ENCODE measurements at places on chromosomes 13 and 19.

DNA sequence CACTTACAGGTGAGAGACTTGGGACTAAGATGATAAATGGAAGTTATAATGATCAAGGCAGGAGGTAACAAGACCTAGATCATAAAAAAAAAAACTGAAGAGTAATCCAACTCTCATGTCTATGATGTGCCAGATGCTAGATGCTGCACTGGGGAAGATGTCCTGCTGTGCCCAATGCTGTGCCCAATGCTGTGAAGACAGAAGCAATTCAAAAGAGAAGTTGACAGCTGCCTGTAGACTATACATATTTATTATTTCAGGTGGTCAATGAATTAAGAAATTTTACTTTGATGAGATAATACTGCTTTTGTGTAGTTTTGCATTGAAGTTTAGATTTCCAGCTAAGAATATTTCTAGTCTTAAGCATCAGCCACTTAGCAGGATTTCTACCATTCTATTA lies 21.5 kb downstream of the VWA8 start:
- DNase-seq, result no peak

DNA sequence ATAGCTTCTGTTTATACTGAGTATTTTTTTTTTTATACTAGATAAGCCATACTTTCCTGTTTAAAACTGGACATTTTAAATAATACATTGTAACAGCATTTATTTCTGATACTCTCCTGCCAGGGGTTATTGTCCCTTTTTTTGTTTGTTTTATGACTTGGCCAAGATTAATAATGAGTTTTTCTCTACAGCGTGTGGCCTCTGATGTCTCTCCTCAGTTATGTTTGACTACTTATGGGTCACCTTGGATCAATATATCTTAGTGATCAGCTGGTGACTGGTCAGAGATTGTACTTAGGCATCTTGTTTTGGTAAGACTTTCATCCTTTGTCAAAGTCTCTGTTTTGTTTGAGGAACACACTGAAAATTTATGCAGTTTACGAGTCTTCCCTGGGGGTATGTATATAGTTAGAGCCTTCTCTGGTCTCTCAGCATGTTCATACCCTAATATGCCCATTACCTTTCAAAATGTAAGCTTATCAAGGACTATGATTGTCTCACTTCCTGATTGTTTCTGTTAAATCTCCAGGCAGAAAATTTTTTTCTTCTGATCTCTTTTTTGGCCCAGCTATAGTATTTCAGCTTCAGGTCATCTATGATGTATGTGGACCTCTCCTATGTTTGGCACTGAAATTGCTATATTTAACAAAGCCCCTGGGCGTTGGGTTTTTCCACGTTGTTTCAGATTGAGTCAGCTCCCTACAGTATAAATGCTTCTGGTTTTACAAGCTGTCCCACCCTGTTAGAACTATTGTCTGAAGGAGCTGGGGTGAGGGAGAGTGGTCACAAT lies 87.9 kb downstream of the URI1 start:
- no peak for DNase-seq

DNA sequence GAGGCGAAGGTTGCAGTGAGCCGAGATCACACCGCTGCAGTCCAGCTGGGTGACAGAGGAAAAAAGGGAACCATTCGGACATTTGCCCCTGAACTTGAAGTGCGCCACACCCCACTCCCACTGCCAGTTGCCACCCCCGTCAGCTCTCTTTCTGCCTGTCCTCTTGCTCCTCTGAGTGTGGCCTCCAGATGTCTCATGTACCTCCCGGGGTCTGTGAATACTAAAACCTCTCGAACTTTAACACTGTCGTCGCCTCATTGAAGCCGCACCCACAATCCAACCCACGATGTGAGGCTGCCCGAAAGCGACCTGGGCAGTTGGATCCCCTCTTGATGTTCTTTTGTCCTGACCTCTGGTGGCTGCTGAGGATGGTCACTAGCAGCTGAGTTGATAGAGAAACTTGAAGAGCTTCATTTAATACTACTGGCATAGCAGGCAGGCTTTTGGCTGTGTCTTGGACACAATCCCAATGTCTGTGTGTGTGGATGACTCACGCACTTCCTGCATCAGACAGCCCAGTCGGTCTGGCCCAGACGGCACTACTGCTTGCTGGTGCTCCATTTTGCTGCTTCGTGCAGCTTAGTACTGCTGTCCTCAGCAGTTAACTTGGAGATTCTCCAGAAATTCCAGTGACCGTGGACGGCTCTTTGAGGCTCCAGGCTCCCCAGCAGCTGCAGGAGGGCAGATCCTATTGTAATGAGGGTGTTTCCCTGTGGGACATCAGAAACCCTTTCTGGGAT lies 4.2 kb downstream of the FPR3 start:
- DNase-seq, result no peak

GRCh38 chr13:36666477-36667229 lies 7.2 kb upstream of the SERTM1 start:
- DNase-seq, result no peak

- no peak for DNase-seq
Observed at GRCh38 chr19:16588824-16589577, 16.8 kb upstream of the SLC35E1 start.

GRCh38 chr19:38531515-38531914 lies 86.2 kb downstream of the MAP4K1 start:
- DNase-seq, result no peak

- no peak for DNase-seq
Observed at GRCh38 chr19:18436671-18437490, 1.1 kb downstream of the ISYNA1 start.

DNA sequence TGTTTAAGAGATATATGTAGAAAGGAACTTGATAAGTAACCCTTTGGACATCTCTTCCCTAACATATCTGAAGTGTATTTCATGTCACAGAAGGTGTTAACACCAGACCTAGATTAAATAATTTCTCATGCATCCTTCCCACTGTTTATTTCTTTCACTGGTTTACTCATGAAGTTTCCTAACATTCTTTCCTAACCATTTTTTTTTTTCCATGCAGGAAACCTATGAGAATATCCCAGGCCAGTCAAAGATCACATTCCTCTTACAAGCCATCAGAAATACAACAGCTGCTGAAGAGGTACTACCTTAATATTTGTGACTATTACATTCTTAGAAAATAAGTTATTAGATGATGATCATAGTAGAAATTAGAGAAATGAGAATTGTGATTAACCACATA lies 28.8 kb downstream of the IPO5 start:
- DNase-seq, result no peak

- no peak for DNase-seq
Observed at GRCh38 chr13:50951366-50951765, 41.8 kb downstream of the RNASEH2B start.

Measured in cortex of kidney (tissue), 1 donor.